ENCODE measurements at places on chromosomes 13 and 19.

DNA sequence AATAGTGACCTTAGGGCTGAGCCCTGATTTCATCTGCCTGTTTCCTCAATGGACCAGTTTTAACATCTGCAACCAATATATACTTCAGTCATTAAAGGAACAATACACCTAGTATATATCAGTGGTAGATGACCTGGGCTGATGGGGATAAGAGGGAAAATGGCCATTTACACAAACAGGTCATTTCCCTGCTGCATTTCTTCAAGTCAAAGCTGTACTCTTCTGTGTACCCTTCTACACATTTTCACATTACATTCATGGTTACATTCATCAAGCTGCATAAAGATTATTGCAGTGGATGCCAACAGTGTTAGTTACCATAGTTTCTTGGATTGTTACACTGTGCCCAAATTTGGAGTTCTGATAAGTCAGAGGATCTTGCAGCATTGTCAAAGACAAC lies 81.2 kb upstream of the RAP2A start:
- H3K4me1 ChIP-seq: no peaks in the 10 kb centered on the region
- peaks cover 45% of the 10 kb centered on the region for H3K36me3 ChIP-seq
- no peak overlapping the region for H3K4me3 ChIP-seq

- H3K4me1 ChIP-seq: no peaks in the 10 kb centered on the region
- no peak overlapping the region for H3K4me3 ChIP-seq
- DNase-seq: no peak
- H3K27me3 ChIP-seq: no peaks in the 10 kb centered on the region
These were observed 58.1 kb downstream of the ZNF536 start for GRCh38 chr19:30430206-30430734.

- H3K27me3 ChIP-seq: no peaks in the 10 kb centered on the region
- DNase-seq: no peak
- H3K36me3 ChIP-seq: no peaks in the 10 kb centered on the region
- H3K27ac ChIP-seq: no peak overlapping the region
These were observed 1729.5 kb upstream of the SPRY2 start for GRCh38 chr13:82070416-82070815.

- DNase-seq: no peak
- no peak overlapping the region for H3K4me3 ChIP-seq
- H3K27me3 ChIP-seq: peaks cover 18% of the 10 kb centered on the region
These were observed 272.6 kb downstream of the DNAJC15 start for GRCh38 chr13:43295825-43296564.
